ENCODE measurements at places on chromosomes 5 and 9.

DNA sequence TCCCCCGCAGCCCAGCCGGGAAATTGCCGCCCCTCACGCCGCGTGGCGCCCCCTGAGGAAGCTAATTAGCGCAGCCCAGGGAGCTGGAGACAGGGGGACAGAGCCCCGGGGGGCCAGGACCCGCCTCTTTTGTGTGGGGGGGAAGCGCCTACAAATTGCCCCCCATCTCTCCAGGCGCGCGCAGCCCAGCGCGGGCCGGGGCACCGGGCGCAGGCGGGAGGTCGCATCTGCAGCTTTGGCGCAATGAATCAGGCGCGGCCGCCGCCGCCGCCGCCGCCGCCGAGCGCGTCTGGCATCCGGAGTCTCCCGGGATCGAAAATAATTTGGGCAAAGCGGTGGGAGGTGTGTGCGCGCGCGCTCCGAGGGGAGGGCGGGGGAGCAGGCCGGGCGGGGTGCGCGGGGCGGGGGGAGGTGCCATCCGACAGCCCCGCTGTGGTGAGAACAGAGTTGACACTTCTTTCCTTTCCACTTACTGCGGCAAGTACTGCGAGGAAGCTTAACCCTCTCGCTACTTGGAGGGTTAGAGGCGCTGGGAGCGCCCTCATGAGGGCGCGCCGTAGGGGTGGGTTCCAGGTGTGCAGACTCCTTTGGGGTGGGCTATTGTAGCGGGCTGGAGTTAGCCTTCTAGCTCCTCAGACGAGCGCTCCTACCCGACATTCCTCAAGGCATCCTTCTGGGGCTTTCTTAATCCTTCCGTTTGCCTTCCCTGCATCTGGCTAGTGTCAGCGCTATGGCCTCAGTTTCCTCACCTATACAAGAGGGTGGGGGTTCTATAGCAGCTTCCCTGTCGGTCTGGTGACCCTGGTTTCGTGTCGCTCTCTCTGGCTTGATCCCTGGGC, 63.1 kb downstream of the CXXC5 start:
- no peak for DNase-seq

GRCh38 chr9:131190191-131190590, 64.8 kb downstream of the NUP214 start:
- DNase-seq: no peak

DNA sequence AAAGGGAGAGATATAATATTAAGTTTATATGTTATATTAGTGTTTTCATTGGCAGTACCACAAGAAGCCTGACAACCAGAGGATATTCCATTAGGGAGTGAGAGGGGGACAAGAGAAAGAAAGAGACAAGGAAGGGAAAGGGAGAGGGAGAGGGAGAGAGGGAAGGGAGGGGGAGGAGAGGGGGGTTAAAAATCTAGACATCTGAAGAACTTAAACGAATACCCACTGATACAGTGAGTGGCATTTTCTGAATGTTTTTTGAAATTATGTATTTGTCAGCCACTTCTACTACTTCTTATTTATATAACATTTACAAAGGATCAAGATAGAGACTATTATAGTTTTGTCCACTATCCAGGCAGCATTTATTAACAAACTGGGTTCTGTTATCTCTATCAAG, 11.6 kb upstream of the CEP120 start:
- DNase-seq: no peak

GRCh38 chr5:3891113-3891512, 295.5 kb downstream of the IRX1 start:
- no peak for DNase-seq

DNA sequence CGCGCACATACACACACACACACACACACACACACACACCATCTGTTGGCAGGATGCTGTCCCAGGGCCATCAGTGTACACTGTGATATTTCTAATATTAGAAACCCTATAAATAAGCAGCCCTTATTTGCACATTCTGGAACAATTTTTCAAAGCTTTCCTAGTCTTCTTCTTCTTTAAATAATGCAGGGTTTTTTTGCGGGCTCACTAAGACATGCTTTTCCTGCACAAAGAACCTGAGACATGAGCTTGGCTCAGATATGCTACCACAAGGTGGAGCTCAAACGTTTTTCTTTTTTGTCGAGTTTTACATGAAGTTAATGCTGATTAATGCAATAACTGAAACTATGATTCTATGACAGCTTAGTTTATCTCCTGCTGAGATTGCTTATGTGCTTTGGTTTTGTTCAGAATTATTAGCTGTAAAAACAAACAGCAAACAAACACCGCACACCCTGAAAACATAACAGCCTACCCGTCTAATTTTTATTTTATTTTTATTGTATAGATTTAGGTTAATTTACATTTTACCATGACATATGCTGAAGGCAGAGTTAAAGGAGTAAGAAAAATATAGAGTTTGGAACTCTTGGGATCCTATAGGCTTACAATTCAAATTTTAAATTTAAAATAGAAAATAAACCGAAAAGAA, 95.8 kb downstream of the ALDH1A1 start:
- DNase-seq: peak; percentile 44

DNA sequence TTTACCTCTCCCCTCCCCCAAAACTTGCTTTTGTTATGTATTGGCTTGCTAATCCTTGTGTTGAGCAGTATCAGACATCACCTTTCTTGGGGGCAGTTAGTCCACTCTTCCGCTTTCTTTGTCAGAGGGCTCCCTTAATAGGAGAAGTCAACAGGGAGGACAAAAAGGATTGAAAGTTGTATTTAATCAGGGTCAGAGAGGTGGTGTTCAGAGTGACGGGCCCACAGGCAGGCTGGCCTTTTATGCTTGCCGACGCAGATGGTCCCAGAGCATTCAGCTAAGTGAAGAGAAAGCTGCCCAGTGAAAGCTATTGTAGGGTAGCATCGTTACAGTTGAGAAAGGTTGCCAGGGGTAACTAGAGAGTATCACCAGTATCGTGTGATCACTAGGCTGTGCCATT, 131.1 kb downstream of the ZCCHC7 start:
- DNase-seq: no peak
